ENCODE measurements at places on chromosomes 1 and 21. TPM values are rescaled to one million over a fixed set of nuclear protein-coding genes. Genes with fewer than 3 reads are reported as not detected.

TEX38 gene
- polyA plus RNA-seq = 0.47 TPM

- no peaks in the 10 kb centered on the region for H3K27me3 ChIP-seq
- H3K4me3 ChIP-seq = no peak overlapping the region
- H3K36me3 ChIP-seq = no peaks in the 10 kb centered on the region
- peak overlapping the region; percentile 92 for H3K27ac ChIP-seq
- H3K4me1 ChIP-seq = peaks cover 28% of the 10 kb centered on the region
- no peak for DNase-seq
Measured at GRCh38 chr1:28313702-28314546, 14.9 kb upstream of the MED18 start.

GRCh38 chr1:23867542-23867894, 572 bp downstream of the FUCA1 start:
- H3K4me1 ChIP-seq = no peaks in the 10 kb centered on the region
- no peak overlapping the region for H3K27ac ChIP-seq
- no peaks in the 10 kb centered on the region for H3K27me3 ChIP-seq

DNA sequence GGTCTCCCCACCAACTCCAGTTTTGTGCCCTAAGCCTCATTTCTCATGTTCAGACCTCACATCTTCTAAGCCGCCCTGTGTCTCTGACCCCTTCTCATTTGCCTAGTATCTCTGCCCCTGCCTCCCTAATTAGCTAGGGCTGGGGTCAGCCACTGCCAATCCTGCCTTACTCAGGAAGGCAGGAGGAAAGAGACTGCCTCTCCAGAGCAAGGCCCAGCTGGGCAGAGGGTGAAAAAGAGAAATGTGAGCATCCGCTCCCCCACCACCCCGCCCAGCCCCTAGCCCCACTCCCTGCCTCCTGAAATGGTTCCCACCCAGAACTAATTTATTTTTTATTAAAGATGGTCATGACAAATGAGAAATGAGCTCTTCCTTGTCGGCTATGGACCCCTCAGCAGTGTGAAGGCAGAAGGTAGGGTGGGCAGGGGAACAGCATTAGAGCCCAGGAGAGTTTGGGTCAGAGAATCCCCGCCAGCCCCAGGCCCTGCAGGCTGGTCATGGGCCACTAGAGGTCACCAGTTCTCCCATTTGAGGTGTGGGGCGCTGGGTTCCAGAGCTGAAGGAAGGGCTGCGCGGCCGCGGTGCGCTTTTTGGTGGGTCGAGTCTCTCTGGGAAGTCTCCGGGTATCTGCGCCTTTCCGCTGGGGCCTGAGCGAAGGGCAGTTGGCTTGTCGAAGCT, 11.5 kb downstream of the ADAMTSL4 start:
- H3K27me3 ChIP-seq = no peaks in the 10 kb centered on the region
- DNase-seq = peak; percentile 94
- peak overlapping the region; percentile 33 for H3K4me3 ChIP-seq
- peak overlapping the region; percentile 100 for H3K27ac ChIP-seq
- H3K36me3 ChIP-seq = peaks cover 38% of the 10 kb centered on the region
- H3K4me1 ChIP-seq = peaks cover 75% of the 10 kb centered on the region

GRCh38 chr1:115879977-115880376, 39.1 kb upstream of the NHLH2 start:
- H3K27me3 ChIP-seq = no peaks in the 10 kb centered on the region
- DNase-seq = no peak
- no peak overlapping the region for H3K4me3 ChIP-seq
- H3K27ac ChIP-seq = no peak overlapping the region
- peaks cover 3% of the 10 kb centered on the region for H3K4me1 ChIP-seq

DNA sequence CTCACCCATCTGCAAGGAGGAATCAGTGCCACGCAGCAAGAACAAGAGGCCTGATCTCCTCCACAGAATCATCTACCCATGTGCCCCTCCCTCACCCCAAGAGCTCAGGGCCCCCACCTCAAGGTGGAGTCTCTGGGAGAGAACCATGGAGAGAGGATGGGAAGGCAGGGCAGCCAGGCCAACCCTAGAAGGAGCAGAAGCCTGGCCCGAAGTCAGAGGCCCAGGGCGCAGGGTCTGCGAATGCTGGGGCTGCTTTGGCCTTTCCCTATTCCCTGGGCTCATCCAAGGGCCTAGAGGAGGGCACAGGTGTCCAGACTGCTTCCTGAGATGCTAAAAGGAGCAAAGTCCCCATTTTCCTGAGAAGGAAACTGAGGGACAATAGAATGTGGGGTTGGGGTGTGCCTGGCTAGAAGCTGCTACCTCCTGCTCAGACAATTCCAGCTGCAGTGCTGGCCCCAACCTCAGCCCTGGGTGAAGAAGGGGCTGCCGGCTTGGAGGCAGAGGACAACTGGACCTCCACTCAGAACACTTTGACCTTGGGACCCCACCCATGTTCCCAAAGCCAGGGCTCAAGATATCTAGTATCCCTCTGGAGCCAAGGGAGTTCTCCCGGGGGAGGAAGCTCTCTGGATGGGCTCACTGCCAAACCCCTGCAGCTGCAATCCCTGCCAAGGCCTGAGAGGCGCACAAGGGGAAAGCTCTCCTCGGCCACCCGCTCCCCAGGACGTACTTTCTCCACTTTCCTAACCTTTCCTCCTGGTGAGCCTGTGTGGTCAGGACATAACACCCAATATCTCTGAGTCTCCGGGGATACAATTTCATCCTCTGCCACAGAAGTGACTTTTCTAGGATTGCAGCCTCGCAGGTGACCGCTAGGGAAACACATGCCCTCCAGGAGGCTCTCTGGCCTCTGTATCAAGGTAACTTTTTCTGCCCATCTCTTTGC, 16.6 kb upstream of the LEMD1 start:
- DNase-seq = peak; percentile 81
- H3K4me1 ChIP-seq = peaks cover 23% of the 10 kb centered on the region
- no peaks in the 10 kb centered on the region for H3K36me3 ChIP-seq
- peaks cover 10% of the 10 kb centered on the region for H3K27me3 ChIP-seq
- H3K4me3 ChIP-seq = no peak overlapping the region
- no peak overlapping the region for H3K27ac ChIP-seq

CLCA1 gene
- not detected for polyA plus RNA-seq

DNA sequence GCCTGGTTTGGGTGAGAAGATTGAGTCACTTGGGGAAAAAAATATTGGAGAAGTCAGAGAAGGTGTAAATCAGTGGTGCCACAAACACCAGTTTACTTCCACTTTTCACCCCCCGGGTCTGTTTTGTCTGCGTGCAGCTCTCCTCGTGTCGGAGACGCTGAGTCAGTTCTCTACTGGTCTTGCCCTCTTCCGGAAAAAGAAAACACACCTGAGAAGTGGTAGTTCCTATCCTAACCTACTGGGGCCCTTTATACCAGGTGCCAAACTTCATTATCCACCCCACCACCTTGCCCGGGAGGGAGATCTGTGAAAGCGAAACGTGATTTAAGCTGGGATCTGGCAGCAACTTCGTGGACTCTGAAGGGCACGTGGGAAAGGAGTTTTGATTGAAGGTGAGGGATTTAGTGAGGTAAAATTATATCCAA, 855 bp upstream of the IVNS1ABP start:
- peaks cover 40% of the 10 kb centered on the region for H3K4me1 ChIP-seq
- peak overlapping the region; percentile 97 for H3K4me3 ChIP-seq
- no peaks in the 10 kb centered on the region for H3K36me3 ChIP-seq
- DNase-seq = peak; percentile 29
- H3K27ac ChIP-seq = peak overlapping the region; percentile 99

PARK7 gene
- polyA plus RNA-seq = 278 TPM

DNA sequence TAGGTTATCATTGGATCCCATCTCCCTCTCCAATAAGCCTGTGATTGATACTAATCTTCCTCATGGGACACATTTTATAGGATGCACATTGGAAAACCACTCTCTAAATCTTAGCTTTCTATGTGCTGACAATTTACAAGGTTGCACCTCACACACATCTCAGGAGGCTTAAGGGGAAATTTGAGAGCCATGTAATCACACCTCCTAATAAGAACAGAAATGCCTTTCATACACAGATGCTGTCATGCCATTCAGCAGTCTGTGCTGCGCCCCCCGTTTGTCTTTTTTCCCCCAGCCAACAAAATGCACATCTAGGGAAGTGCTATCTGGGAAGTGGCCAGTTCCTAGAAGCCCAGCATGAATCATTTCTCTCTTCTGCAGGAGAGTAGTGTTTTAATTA, 154.5 kb downstream of the ST6GALNAC5 start:
- H3K36me3 ChIP-seq = no peaks in the 10 kb centered on the region
- H3K27me3 ChIP-seq = no peaks in the 10 kb centered on the region
- no peak overlapping the region for H3K27ac ChIP-seq
- H3K4me1 ChIP-seq = no peaks in the 10 kb centered on the region

GRCh38 chr1:206658264-206658980, 23.1 kb downstream of the DYRK3 start:
- no peak overlapping the region for H3K4me3 ChIP-seq
- H3K36me3 ChIP-seq = no peaks in the 10 kb centered on the region
- no peak for DNase-seq
- H3K4me1 ChIP-seq = peaks cover 17% of the 10 kb centered on the region
- no peaks in the 10 kb centered on the region for H3K27me3 ChIP-seq

DNA sequence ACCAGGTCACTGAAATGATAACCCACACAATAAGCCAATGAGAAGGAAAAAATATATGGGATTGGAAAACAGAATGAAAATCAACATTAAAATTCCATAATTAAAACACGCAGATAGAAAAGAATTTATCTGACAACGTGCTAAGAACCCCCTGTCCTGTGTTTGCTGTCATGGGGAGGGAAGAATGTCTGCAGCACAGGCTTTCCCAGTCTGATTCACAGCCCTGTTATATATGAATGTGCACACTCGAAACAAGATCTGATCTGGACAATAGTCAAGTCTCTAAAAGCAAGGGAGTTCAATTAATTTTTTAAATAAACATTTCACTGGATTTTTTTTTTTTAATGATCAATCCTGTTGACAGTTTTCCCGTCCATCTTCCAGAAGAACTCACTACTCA, 220.0 kb downstream of the RERE start:
- no peaks in the 10 kb centered on the region for H3K36me3 ChIP-seq
- DNase-seq = no peak

FNDC5 gene
- polyA plus RNA-seq = 12.5 TPM
